ENCODE measurements at places on chromosomes 7 and 10.

GRCh38 chr7:41979834-41980307 lies 257.1 kb downstream of the GLI3 start:
- DNase-seq, result no peak

DNA sequence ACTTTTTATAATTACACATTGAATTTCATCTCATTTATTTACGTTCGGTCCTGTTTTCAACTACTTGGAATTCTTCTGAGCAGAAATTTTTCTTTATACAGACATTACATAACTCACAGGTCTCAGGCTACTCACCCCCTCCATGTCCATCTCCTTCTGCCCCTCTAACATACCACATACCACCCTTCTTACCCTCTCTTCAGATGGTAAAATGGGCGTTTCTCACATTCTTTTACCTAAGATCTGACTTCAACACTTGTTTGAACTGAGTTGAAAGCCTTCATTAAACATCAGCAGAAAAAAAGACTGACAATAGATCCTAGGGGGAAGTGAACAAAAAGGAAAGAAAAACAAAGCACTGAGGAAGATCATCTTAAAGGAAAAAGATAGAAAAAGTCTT lies 309.7 kb downstream of the CTNNA3 start:
- DNase-seq, result no peak

- no peak for DNase-seq
Observed at GRCh38 chr10:132400547-132401151, 3.6 kb downstream of the PWWP2B start.

GRCh38 chr7:55571511-55572377 lies 558 bp downstream of the VOPP1 start:
- DNase-seq, result peak; percentile 69

DNA sequence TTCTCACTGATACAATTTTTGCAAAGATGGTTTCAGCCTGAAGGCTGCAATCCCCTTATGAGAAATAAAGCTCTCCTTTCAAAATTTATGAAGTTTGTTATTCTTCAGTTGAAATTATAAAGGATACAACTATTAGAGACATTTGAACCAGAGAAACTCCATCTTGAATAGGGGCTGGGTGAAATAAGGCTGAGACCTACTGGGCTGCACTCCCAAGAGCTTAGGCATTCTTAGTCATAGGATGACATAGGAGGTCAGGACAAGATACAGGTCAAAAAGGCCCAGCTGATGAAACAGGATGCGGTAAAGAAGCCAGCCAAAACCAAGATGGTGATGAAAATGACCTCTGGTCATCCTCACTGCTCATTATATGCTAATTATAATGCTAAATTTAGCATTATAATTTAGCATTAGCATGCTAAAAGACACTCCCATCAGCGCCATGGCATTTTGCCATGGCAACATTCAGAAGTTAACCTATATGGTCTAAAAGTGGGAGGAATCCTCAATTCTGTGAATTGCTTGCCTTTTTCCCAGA lies 22.4 kb upstream of the IFIT1B start:
- DNase-seq, result no peak

GRCh38 chr7:65475734-65476319 lies 102.2 kb downstream of the ZNF92 start:
- DNase-seq, result peak; percentile 54

- DNase-seq, result no peak
Observed at GRCh38 chr10:120423431-120424197, 33.4 kb upstream of the PLPP4 start.

DNA sequence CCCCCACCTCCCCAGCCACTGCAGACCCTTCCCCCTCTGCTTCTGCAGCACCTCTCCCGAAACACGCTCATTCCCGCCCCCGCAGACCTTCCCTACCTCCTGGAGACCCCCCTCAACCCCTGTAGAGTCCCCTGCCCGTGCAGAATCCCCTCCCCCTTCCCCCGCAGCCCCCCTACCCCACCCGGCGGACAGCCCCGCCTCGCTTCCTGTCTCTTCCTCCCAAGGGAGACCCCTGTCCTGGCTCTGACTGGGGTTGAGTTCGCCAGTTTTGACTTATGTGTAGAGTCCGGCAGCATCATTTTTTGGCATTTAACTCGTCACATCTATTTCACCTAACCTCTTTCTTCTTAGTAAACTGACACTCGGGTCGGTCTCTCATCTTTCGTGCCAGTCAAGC lies 54.0 kb downstream of the ALOX5 start:
- no peak for DNase-seq

DNA sequence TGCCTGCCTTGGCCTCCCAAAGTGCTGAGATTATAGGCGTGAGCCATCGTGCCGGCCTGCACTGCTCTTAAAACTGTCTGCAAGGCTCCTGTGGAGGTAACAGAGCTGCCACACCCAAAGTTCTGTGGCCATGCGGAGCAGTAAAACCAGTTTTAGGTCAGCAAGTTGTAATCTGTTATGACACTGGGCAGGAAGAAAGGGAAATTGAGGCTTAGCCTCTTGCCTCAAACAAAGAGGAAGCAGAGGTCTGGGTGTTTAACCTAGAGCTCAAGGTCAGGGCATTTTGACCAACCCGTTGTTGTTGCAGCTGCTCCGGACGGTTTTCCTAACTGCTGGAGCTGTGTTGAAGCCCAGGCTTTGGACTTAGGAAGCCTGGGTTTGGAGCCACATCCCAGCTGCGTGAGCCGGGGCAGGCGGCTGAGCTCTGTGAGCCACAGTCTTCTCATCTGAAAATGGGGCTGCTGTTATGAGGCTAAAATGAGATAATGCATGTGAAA lies 7.4 kb upstream of the RRP12 start:
- no peak for DNase-seq

- DNase-seq, result no peak
Observed at GRCh38 chr10:387909-388660, 252.8 kb downstream of the ZMYND11 start.

GRCh38 chr10:32327364-32327691 lies 19.6 kb downstream of the EPC1 start:
- DNase-seq, result no peak

- DNase-seq, result no peak
Observed at GRCh38 chr7:51455513-51455912, 138.9 kb upstream of the COBL start.

Measured in CD4-positive, alpha-beta T cell treated with Interleukin-21 for 1 hour (primary cell).